NCI-H82 (cell line): ENCODE measurements at places on chromosomes 7 and 10.

DNA sequence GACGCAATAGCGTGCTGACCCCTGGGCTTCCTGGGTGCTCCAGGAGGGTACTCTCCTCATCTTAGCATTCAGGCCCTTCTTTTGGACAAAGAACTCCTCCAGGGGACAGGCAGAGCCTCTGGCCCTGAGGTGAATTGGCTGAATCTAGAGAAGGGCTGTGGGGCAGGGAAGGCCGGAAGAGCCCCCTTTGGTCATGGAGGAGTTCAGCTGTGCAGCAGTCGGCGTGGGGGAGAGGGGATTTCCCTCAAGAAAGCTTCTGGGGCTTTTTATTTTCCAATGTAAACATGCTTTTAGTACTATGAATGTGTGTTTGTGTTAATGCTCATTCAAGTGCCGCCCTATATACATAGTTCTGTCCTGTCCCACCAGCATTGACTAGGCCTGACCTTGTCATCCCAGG, 38.8 kb downstream of the FIGNL1 start:
- no peak for DNase-seq

GRCh38 chr10:114061148-114061547, 17.5 kb downstream of the ADRB1 start:
- DNase-seq = no peak

DNA sequence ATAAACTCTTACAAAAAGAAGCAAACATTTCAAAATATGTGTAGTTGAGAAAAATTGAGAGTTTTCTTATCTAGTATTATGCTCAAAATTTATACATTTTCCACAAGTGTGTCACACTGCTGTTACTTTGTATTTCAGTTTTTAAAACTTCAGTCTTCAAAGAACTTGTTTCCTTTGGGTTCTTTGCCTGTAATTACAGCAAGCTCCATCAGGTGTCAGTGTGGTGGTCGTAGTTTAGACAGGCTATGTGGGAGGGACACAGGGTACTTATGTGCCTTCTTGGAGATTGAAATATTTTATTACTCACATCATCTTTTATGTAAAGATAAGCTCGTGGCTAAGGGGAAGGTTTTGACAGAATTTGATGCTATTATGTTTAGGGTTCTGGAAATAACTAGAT, 360.5 kb downstream of the FGFR2 start:
- DNase-seq = peak; percentile 13

- DNase-seq = no peak
These were observed 93.9 kb downstream of the ATXN7L1 start for GRCh38 chr7:105782391-105783042.

- no peak for DNase-seq
These were observed 880 bp upstream of the PIP4K2A start for GRCh38 chr10:22715290-22715625.

DNA sequence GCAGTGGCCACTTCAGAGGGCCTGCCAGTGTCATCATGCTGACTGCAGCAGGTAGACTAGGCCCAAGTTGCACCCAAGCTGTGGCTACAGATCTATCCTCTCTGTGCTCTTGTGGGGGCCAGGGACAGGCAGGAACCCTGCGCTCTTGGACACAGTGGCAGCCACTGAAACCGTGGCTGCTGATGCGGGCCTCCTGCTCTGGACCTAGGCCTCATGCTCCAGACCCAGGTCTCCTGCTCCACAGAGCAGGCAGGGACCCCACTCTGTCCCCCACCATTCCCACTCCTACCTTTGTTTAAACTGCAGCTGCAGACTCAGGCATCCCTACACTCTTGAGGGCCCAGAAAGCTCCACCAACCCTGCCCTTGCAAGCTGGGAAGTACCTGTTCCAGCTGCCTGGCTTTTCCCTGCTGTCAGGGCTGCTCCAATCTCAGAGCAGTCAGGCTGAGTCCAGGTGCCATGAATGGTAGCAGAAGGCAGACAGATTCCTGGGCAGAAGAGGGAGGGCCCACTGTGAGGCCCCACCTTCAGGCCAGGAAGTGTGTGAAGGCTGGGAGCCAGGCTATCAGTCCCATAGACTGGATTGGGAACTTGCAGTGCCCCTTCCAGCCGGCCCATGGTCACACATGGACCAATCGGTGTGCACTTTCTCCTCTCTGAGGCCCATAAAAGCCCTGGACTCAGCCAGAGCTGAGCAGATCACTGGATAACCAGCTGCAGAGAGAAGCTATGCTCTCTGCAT, 634.0 kb upstream of the SEMA3D start:
- DNase-seq = no peak

DNA sequence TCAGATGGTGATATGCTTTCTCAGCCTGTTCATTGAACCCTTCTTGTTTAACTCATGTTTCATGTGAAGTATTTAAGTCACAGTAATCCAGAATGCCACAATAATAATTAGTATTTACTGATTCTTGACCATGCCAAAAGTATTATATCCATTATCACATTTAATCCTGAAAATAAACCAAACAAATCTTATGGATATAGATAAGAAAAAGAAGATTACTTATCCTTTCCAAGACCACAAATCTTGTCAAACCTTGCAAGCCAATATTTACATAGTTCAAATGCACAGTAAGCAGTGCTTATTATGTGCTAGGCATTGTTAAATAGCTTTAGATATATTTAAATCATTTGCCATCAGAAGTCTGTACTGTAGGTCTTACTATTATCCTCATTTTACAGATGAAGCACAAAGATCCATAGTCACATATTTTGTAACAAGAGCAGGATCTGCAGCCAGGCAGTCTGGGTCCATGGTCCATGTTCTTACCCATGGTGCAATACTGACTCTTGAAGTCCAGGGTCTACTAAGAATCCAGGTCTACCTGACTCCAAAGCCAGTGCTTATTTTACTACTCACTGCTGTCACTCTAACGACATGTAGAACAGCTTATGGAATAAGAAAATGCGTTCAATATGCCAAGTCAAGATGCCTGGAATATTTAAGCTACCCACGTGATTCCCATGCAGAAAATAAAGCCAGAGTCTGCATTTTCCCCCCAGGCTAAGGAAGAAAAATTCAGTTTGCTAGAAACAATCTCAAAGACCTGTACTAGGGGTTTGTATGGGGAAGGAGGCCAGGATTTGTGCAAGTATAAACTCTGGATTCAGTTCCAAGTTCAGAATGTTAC, 984.8 kb upstream of the LRRTM3 start:
- no peak for DNase-seq

DNA sequence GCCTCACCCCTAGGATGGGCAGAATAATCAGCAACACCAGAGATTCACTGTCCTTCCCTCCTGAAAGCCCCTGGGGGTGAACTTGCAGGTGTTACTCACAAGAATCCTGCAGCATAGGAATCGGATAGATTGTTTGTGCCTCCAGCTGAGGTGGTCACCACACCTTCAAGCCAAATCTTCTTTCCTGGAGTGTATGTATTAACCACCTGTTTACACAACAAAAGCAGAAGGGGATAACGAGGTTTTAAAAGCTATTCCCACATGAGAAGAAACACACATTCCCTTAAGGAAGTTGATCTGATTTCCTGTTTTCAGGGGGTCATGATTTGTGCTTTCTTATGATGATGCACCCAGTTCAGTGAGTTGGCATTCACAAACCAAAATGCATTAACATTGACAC, 173.8 kb upstream of the HPS1 start:
- no peak for DNase-seq

DNA sequence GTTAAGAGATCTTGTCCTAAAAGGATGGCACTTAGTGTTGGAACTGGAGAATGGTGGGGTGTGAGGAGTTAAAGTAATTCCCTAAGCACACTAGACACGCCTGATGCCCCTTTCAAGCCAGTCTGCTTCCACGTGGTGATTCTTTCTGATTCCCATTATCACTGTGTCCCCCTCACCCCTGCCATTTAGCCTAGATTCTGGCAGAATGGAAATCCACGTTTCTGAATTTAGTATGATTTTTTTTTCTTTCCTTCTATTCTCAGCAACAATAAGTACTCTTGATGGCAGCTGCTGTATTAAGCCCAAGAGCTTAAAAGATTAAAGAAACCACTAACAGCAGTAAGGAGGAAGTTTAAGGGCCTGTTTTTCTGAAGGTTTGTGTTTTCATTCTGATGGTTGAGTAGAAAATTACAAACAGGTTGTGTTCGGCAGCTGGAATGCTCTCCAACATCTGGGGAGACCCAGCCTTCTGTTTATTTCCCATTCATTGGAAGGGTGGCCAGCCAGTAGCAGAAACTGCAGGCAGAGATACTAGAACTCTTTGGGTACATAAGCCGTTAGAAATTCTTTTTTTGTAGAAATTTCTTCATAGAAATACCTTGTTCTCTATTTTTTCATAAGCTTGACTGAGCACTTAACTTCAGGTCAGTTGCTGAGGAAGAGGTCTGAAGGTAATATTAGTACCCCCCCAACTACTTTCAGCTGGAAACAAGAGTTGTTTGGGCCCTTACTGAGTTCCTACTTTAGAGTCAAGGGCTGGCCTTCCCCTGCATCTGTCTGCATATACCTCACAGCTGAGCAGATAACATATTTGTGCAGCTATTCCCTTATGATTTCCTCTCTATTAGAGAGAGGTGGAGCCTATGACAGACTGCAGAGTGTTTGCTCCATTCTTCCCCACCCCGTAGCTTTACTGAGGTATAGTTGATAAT, 355.1 kb downstream of the AUTS2 start:
- peak; percentile 86 for DNase-seq
